ENCODE measurements at places on chromosomes 6 and 20. TPM values are rescaled to one million over a fixed set of nuclear protein-coding genes. Genes with fewer than 3 reads are reported as not detected.
A peak's percentile ranks its signal among the peaks of the same experiment; 100 is the strongest.

The CRYBG1 gene
- 16.3 TPM for total RNA-seq

The PAK1IP1 gene
- 3.6 TPM for total RNA-seq

The E2F1 gene
- 4.7 TPM for total RNA-seq

GRCh38 chr6:2799936-2800527 lies 34.8 kb downstream of the WRNIP1 start:
- H3K4me3 ChIP-seq: no peak overlapping the region
- DNase-seq: no peak
- H3K27ac ChIP-seq: peak overlapping the region; percentile 7
- H3K4me1 ChIP-seq: peaks cover 49% of the 10 kb centered on the region
- no peaks in the 10 kb centered on the region for H3K36me3 ChIP-seq

- peak; percentile 76 for DNase-seq
- H3K27ac ChIP-seq: no peak overlapping the region
- H3K4me3 ChIP-seq: peak overlapping the region; percentile 65
These were observed 118.3 kb upstream of the SIRPA start for GRCh38 chr20:1776681-1777475.

- DNase-seq: no peak
- no peaks in the 10 kb centered on the region for H3K27me3 ChIP-seq
- H3K36me3 ChIP-seq: no peaks in the 10 kb centered on the region
- no peaks in the 10 kb centered on the region for H3K4me1 ChIP-seq
- H3K27ac ChIP-seq: no peak overlapping the region
These were observed 149.3 kb downstream of the GJA1 start for GRCh38 chr6:121584586-121585369.

GRCh38 chr6:32082478-32082877 lies 26.7 kb downstream of the TNXB start:
- no peak overlapping the region for H3K4me3 ChIP-seq
- no peak for DNase-seq
- H3K4me1 ChIP-seq: peaks cover 8% of the 10 kb centered on the region
- H3K27ac ChIP-seq: no peak overlapping the region

DNA sequence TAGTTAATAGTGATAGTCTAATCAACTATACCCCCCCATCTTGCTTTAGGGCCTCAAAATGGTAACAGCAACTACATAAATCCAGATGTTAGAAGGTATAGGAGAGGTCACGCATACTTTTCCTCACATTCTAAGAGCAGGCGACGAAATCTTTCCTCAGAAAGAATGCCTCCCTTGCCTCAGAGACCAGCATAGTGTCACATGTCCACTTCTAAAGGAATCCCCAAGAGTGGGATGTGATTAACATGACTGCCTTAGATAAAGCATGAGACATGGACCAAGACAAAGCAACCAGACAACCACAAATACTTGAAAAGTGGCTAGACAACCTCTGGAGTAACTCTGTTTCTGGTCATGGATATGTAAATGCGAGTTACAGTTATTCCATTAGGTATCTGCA lies 710.7 kb downstream of the EYS start:
- H3K27me3 ChIP-seq: no peaks in the 10 kb centered on the region
- no peaks in the 10 kb centered on the region for H3K36me3 ChIP-seq
- H3K27ac ChIP-seq: no peak overlapping the region
- no peak for DNase-seq

DNA sequence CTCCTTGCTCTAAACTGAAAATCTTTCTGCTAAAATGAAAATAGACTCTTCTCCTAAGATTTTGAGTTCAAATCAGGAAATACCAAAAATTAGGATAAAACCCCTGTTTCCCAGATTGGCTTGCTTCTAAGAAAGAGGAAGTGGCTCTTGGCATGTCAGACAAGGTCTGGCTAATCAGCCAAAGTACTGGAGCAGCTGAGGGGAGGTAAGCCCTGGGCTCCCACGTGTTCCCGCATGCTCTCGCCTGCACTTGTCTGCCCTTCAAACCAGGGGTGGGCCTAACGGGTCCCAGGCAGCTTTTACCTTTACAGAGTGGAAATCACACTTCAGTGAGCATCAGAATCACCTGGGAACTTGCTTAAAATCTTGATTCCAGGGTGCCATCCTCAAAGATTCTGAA lies 43.2 kb upstream of the GABRR1 start:
- H3K36me3 ChIP-seq: no peaks in the 10 kb centered on the region
- no peak overlapping the region for H3K4me3 ChIP-seq
- H3K27me3 ChIP-seq: no peaks in the 10 kb centered on the region
- H3K27ac ChIP-seq: no peak overlapping the region
- no peak for DNase-seq
- H3K4me1 ChIP-seq: no peaks in the 10 kb centered on the region

GRCh38 chr6:39553860-39554802 lies 171.1 kb downstream of the KIF6 start:
- H3K27me3 ChIP-seq: no peaks in the 10 kb centered on the region
- H3K4me1 ChIP-seq: no peaks in the 10 kb centered on the region
- H3K4me3 ChIP-seq: no peak overlapping the region
- no peak for DNase-seq
